ENCODE measurements at places on chromosomes 2 and 18.
A peak's percentile ranks its signal among the peaks of the same experiment; 100 is the strongest.

DNA sequence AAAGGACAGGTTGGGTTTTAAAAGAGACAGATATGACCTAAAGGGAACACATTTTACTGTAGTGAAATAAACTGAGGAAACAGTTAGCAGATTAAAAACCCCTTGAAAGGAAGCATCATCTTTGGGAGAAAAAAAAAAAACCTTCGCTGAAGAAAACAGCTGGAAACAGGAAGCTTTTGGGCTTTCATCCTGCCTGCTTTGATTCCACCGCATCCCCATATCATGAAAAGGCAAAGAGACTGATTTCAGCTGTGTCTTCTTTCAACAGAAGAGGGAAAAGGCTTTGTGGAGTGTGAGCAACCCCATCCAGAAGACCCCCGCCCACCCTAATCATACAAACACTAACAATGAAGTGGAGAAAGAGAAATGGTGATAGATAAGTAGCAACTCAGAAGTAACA, 86.4 kb downstream of the TCF4 start:
- DNase-seq = no peak

GRCh38 chr2:109266496-109266895, 137.5 kb downstream of the SH3RF3 start:
- DNase-seq = no peak

GRCh38 chr2:217897091-217897715, 105.6 kb downstream of the TNS1 start:
- DNase-seq = no peak

DNA sequence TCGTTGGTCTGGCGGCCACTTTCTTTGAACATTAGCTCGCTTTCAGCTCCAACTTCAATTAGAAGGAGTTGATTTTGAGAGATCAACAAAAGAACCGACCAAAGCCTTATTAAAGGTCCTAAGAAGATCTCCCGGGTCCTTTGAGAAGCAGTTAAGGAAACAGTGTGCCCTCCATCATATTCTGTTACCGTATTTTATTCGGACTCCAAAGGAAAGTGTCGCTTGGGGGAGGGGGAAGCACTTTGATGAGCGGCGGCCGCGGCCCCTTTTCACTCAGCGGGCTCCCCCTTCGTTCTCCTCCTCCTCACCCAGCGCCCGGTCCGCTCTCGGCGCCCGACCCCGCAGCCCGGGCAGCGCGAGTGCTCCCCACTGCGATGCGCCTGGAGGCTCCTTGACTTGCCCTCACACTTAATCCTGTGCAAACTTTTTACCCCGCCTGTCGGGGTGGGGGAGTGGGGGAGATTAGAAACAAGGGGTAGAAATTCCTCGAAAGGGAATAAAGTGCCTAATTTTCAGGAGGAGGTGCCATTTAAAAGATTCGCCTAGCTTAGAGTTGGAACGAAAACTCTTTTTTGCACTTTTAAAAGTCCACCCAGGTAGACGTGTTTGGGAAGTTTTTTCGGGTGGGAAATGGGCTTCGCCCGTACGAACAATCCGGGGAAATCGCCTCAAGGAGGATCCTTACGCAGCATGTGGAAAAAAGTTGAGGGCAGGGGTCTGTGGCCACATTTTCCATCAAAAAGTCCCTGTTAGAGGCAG, 1.2 kb upstream of the OTX1 start:
- peak; percentile 51 for DNase-seq

GRCh38 chr2:236715491-236715961, 145.9 kb downstream of the ACKR3 start:
- DNase-seq = no peak

GRCh38 chr18:49022311-49023161, 71.8 kb upstream of the SMAD7 start:
- no peak for DNase-seq

- no peak for DNase-seq
Measured at GRCh38 chr2:217849154-217849975, 153.4 kb downstream of the TNS1 start.

- peak; percentile 49 for DNase-seq
Measured at GRCh38 chr2:44295633-44296359, 20.5 kb downstream of the SLC3A1 start.

DNA sequence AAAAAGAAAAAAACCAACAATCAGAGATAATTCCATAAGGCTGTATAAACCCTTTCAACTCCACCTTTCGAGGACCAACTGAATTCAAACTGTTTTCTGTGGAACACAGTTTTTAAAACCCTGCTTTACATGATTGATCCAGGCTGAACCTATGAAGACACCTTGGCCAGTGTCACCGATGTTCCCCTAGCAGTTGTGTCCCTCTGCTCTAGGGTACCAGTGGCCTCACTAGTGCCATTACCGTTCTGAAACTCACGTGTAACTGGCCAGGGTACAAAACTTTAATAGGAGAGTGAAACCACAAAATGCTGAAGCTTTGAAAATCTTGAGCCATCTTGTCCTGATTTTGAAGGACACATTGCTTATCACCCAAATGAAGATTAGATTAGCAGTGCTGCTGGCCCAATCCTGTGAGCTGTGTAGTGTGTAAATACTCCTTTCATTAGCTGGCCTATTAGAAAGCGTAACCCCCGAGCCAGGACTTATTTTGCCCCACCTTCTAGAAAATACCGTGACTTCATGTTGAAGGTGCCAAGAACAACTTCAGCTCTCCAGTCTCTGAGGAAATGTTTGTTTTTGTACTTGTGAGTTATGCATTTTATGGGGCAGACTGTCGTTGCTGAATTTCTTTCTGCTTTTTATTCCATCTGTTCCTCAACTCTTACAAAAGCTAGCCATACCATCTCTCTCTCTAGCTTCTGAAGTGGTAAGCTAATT, 147.8 kb upstream of the MAP3K20 start:
- DNase-seq = no peak

- no peak for DNase-seq
Measured at GRCh38 chr2:208037564-208038487, 12.5 kb upstream of the PLEKHM3 start.

Measured in WTC11 (cell line).